Mesothelial cell of epicardium (in vitro differentiated cells): ENCODE measurements at places on chromosomes 11 and 22. TPM values are rescaled to one million over a fixed set of nuclear protein-coding genes. Genes with fewer than 3 reads are reported as not detected.

Gene RBX1
- total RNA-seq, result 56.7 to 60.4 TPM (median 60.1 TPM) in 3 replicates

GRCh38 chr11:69891421-69892236 is 72.4 kb upstream of the FGF3 start:
- no peak for DNase-seq

Gene POU2AF3
- 3.0 to 4.1 TPM (median 3.4 TPM) in 3 replicates for total RNA-seq

Gene RAB38
- total RNA-seq, result 44.3 to 48.4 TPM (median 46.7 TPM) in 3 replicates

- no peak for DNase-seq
Measured at GRCh38 chr11:18010121-18010670, 2.7 kb downstream of the SERGEF start.

- DNase-seq, result no peak
Measured at GRCh38 chr11:130431801-130432200, 3.4 kb upstream of the ADAMTS8 start.

GRCh38 chr11:98307827-98308491 is 712.8 kb upstream of the CNTN5 start:
- no peak for DNase-seq

DNA sequence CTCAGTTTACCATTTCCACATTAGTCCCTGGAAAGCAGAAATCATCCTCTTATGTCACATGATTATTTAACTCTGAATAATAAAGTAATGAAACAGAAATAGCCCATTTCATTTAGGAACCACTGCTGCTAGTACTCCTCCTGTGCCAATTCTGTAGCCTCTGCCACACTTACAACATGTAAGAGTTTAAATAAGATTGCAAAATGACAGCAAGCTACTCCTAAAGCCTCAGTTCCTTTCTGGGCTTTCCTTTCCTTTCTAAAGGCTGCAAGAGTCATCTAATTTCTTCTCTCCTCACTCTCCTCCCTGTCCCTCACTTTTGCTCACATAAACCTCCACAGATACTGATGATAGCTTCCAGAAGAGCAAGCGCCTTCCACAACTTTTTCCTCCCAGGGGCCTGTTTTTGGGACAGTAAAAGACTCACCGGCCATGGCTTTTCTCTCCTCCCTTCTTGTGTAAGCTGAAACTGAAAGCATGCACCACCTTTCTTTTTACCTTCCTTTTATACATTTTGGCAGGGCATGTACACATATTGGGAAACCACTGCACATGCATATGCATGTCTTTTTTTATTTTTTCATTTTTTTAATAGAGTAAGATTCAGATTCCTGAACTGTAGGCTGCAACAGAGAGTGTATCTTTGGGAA is 38.5 kb downstream of the CARD18 start:
- no peak for DNase-seq

DNA sequence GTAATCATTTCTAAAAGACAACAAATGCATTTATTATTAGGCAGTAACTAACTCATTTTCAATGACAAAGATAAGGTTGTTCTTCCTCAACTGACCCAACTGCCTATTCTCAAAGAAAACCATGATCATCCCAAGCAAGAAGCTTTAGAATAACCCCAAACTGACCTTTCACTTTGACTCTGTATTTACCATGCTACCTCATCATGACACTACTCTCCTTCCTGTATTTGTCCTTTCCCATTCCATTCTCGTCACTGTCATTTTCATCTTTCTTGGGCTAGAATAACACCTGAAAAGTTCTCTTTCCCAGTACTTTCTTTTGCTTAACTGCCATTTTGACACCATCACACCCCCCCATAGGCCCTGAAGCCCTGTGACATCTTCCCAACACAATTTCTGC is 48.3 kb downstream of the TCF20 start:
- no peak for DNase-seq

Gene EFCAB6
- total RNA-seq, result 1.6 to 2.6 TPM (median 2.6 TPM) in 3 replicates

Gene PGA5
- total RNA-seq, result not detected in 3 replicates

Gene RCOR2
- total RNA-seq, result 28.6 to 33.7 TPM (median 30.6 TPM) in 3 replicates

Gene CATSPERZ
- total RNA-seq, result 0.47 TPM in 1 of 3 replicates, not detected in the others

Gene ZNF70
- total RNA-seq, result 17.8 to 18.7 TPM (median 18.2 TPM) in 3 replicates

GRCh38 chr11:124082371-124082770 is 32.9 kb upstream of the VWA5A start:
- no peak for DNase-seq

GRCh38 chr11:47264521-47264920 is 5.4 kb upstream of the MADD start:
- DNase-seq, result no peak

DNA sequence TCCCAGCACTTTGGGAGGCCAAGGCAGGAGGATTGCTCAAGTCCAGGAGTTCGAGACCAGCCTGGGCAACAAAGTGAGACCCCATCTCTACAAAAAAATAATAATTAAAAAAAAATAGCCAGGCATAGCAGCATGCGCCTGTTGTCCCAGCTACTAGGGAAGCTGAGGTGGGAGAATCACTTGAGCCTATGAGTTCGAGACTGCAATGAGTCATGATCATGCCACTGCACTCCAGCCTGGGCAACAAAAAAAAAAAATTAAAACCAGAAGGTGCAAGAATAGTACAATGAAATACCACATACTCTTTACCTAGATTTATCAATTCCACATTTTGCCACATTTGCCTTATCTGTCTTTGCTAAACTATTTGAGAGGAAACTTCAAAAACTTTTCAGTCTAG is 8.2 kb downstream of the DPF2 start:
- DNase-seq, result no peak

Gene PPME1
- 50.6 to 52.8 TPM (median 51.6 TPM) in 3 replicates for total RNA-seq

Gene CDC42EP1
- 38.5 to 39.1 TPM (median 38.8 TPM) in 3 replicates for total RNA-seq

GRCh38 chr11:80595011-80595410 is 1154.2 kb upstream of the TENM4 start:
- DNase-seq, result no peak

DNA sequence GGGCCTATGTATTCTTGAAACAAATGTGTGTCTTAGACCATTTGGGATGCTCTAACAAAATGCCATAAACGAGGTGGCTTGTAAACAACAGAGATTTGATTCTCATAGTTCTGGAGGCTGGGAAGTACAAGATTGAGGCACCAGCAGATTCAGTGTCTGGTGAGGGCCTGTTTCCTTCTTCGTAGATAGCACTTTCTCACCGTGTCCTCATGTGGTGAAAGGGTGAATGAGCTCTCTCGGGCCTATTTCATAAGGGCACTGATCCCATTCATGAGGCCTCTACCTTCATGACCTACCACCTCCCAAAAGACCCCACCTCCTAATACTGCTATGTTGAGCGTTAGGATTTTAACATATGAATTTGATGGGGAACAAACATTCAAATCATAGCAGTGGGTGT is 6.4 kb upstream of the NNMT start:
- no peak for DNase-seq

GRCh38 chr22:38733724-38734381 is 21.9 kb downstream of the SUN2 start:
- no peak for DNase-seq

GRCh38 chr22:48607901-48608662 is 1219.6 kb downstream of the BRD1 start:
- no peak for DNase-seq

Gene MUC5AC
- total RNA-seq, result not detected in 3 replicates

GRCh38 chr11:119832202-119832935 is 103.4 kb upstream of the NECTIN1 start:
- DNase-seq, result no peak

Gene C22orf31
- 0.44 to 0.45 TPM in 2 of 3 replicates, not detected in the other for total RNA-seq

DNA sequence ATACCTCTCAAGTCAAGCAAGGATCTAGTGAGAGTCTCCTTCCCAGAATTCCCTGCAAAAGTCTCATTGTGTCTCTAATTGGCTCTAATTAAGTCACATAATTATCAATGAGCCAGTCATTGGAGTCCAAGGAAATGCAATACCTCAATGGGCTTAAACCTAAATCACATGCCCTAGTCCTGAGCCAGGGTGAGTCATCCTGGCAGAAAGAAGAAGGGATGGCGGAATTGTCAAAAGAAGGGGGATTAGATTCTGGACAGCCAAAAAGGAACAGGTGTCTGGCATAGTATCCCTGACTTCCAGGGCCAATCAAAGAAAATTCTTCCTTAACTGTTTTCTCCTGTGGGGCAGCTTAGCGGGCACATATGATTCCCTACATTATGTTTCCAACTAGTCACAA is 25.1 kb upstream of the LDLRAD3 start:
- DNase-seq, result no peak

Gene MS4A6E
- total RNA-seq, result not detected in 3 replicates

Gene CARD10
- total RNA-seq, result 12.2 to 13.6 TPM (median 13.1 TPM) in 3 replicates

DNA sequence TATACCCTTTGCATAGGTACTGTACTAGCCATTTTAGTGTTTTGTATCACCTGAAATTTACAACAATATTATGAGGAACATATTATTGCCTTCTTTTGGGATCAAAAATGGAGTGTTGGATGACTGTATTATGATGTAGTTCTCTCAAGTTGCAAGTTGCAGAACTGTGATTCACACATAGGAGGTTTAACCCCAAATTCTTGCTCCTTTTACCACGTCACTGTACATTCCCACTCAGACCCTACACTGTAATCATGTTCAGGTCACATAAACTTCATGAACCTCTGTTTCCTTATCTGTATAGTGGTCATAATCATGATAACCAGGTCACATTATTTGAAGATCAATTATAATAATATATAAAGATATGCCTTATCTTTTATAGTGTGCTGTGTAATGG is 925.1 kb upstream of the TENM4 start:
- no peak for DNase-seq

Gene BCO2
- total RNA-seq, result 38.2 to 43.4 TPM (median 38.9 TPM) in 3 replicates

GRCh38 chr22:18950141-18950540 is 14.0 kb upstream of the PRODH start:
- DNase-seq, result no peak

DNA sequence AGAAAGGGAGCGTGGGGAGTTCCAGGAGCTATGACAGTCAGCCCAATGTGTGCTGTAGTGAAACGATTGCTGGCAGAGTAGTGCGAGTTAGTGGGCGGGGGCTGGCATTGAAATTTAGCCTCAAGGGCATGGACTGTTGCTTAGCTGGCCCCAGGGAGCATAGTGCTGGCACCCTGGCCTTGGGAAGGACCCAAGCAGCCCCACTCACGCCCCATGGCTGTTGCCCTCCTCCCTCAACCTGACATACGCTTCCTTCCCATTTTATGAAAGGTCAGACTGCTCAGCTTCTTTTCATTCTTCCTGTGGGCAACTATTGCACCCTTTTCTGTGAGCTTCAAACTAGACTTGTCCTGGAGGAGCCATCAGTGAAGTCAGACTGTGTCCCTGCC is 52.0 kb upstream of the SUSD2 start:
- DNase-seq, result no peak

GRCh38 chr22:32909581-32910428 is 108.3 kb downstream of the TIMP3 start:
- DNase-seq, result no peak

DNA sequence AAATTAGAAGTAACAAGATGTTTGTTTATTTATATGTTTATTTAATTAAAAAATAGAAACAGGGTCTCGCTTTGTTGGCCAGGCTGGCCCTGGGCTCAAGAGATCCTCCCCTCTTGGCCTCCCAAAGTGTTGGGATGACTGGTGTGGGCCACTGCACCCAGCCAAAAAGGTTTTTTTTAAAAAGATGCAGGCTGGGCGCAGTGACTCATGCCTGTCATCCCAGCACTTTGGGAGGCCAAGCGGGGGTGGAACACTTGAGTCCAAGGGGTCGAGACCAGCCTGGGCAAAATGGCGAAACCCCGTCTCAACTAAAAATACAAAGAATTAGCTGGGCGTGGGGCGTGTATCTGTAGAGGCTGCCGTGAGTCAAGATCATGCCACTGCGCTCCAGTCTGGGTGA is 13.4 kb downstream of the DRD4 start:
- no peak for DNase-seq

GRCh38 chr11:61901397-61901796 is 10.1 kb upstream of the FADS3 start:
- no peak for DNase-seq

DNA sequence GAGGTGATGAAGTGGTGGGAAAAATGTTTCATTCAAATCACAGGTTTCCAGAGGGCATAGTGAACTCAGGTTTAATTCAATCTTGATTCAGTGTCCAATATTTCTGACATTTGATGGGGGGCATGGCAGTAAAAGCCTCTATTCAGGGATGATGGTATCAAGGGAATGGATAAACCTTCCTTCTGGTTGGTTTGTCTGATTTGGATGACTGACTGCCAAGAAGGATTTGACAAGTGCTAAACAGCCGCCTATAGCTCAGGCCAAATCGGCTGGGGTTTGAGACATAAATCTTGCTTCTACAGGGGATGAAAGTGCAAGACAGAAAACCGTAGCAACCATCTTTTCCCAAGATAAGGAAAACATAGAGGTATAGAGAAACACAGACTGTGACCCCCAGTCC is 121.8 kb upstream of the C11orf87 start:
- no peak for DNase-seq

DNA sequence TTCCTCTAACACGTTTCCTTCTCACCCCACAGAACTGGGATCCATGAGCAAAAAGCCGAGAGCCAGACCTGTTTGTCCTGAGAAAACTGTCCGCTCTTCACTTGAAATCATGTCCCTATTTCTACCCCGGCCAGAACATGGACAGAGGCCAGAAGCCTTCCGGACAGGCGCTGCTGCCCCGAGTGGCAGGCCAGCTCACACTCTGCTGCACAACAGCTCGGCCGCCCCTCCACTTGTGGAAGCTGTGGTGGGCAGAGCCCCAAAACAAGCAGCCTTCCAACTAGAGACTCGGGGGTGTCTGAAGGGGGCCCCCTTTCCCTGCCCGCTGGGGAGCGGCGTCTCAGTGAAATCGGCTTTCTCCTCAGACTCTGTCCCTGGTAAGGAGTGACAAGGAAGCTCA is 24.0 kb downstream of the CD5 start:
- no peak for DNase-seq

DNA sequence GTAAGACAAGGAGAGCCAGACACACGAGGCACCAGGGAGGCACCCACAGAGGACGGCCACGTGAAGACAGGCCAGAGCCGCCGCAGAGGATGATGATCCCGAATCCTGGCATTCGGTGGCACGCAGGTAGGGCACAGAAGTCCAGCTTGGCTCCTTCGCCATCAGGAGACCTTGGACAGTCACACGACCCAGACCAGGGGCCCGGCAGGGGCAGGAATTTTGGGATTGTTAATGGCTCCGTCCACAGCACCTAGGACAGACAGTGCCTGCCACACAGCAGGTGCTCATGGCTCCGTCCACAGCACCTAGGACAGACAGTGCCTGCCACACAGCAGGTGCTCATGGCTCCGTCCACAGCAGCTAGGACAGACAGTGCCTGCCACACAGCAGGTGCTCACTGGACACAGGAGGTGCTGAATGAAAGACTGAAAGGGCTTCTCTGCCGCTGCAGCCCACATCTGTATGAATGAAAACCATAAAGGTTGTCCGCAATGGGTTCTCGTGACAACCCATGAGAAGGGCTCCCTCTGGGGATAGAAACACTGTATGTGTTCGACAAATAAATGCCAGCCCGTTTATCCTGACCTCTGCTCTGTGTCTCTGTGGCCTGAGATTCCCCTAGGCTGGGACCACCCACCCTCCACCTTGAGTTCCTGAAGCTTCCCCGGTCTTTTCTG is 341.6 kb downstream of the CTTN start:
- DNase-seq, result no peak
